ENCODE measurements at places on chromosomes 3 and 15.

- no peak for DNase-seq
Observed at GRCh38 chr15:97995881-97996603, 35.5 kb downstream of the ARRDC4 start.

DNA sequence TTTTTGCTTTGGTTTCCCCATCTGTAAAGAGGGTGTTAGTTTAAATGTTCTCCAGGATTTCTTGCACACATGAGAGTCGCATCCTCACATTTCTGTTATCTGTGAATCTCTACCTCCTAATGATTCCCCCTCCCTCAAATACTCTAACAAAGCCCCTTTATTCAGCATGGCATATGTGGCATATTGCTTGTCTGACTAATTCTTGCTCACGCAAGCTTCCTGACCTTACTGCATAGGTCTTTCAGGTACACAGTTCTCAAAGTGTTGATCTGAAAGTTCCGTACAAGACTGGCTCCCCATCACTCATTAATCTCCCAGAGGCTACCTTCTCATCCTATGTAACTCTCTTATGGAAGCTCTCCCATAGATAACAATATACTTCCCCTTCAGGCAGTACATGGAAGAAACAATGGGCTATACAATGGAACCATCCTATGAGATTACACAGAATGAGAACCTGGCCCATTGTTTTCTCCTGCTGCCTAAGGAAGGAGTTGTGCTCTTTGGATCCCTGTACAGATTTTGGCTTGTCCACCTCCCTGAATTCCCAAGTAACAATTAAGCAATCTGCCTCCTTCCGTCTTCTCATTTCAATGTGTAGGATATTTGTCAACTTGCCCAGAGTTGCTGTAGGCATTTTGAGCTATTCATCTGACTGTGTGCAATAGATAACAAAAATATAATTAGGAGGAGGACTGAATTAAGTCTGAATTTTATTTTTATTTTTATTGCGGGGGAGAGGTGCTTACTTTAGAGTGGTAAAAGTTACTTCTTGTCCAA, 51.0 kb downstream of the PPARG start:
- no peak for DNase-seq

- no peak for DNase-seq
Observed at GRCh38 chr3:191030929-191031328, 168.1 kb upstream of the OSTN start.

DNA sequence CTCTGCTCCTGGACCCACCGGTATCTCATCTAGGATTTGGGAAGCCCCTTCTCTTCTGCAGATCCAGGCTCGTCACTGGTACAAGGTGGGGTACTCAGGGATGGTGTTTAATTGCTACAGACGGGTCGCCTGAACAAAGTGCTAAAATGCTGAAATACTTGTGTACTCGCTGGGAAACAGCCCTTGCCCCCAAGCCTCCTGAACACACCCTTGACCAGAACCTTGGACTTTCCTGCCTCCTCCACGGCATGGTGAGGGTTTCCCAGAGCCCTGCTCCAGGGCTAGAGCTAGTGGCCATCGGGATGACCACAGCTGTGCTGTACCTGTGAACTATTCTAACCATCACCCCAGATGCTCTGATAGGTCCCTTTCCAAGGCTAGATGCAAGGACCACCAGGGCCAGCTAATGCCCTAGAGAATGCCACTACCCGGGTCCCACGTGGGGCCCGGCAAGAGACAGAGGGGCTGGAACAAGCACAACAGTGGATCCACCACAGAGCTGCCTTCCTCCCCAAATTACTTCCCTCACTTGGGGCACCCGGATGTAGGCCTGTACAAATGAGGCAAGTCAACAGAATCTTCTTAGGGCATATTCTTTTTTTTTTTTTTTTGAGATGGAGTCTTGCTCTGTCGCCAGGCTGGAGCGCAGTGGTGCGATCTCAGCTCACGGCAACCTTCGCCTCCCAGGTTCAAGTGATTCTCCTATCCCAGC, 267.3 kb downstream of the FOXP1 start:
- DNase-seq: no peak

DNA sequence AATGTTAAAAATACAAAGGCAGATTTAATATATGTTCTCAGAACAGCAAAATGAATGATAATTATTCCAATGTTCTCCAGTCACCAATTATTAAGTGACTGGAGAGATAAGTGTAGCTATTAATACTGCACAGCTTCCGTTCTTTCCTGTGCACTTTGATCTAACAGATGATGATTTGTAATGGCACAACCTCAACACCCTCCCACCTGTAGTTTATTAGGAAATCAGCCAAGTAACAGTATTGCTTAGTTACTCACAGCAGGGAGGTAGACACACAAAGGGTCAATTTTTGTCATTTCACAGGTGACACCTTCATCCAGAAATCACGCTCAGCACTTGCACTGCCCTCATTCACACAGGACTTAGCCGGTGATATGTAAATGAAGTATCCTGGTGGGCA, 688.1 kb downstream of the EPHA3 start:
- no peak for DNase-seq

DNA sequence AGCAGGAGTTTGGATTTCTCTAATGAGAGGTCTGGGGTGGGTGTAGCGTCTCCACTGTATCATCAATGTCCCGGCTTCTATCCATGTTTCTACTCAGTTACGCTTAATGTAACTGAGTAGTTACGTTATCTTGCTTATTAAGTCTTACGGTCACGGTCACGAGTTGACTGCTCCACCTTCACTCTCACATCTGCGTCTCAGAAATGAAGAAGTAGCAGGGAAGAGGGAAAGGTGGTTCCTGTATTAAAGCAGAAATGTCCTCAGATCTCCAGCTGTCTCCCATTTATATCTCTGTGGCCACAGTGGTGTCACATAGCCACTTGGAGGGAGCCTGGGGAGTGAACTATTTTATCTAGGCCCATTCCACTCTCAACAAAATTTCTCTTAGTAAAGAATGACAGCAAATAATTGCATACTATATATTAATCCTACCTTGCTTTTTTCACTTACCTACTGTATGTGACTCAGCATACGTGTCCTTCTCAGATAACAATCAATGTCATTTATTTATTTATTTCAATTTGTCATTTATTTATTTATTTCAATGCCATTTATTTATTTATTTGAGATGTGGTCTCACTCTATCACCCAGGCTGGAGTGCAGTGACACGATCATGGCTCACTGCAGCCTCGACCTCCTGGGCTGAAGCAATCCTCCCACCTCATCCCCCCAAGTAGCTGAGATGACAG, 39.7 kb upstream of the RNU6-1 start:
- DNase-seq: no peak

- no peak for DNase-seq
Observed at GRCh38 chr3:196440696-196441095, 8.5 kb upstream of the UBXN7 start.

DNA sequence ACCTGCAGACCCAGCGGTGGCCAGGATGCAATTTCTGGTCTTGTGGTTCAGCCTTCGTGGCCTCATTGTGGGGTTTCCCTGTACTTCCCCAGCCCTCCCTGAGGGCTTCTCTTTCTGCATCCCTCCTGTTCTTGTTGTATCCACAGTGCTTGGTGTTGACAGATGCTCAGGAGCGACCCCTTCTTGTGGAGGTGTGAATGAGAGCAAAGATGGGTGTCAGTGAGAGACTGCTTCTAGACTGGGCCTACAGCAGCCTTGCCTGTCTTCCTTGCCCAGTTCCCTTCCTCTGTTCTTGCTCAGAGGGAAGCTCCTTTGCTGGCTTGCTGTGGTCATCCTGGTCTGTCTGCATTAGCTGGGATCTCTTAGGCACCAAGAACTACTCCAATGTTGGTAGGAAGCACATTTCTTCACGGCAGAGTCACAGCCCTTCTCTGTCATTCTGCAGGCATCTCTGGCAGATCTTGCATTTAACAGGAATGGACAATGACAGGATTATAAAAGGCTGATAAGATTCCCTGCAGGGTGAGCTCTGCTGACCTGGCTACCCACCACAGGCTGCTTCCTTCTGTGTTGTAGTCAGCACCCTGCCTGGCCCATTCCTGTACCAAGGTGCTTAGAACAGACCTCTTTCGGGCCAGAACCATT, 317.8 kb upstream of the C2CD4B start:
- no peak for DNase-seq

DNA sequence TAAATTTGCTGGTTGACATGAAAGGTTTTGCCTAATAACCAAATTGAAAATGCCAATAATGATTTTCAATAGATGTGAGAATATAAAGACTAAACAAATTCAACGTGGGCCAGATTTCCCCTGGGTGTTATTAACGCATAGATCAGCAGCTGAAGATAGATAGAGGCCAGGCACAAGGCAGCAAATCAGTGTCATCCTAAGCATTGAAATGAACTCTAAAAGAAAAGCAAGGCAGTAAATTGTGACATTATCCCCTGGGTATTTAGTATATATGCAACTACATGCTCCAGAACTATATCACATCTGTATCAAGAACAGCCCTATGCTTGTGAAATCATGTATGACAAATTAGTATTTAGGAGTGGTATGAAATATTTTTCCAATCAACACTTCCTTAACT, 167.1 kb upstream of the EPHA3 start:
- no peak for DNase-seq

GRCh38 chr3:179506792-179507191, 55.5 kb upstream of the GNB4 start:
- DNase-seq: no peak

DNA sequence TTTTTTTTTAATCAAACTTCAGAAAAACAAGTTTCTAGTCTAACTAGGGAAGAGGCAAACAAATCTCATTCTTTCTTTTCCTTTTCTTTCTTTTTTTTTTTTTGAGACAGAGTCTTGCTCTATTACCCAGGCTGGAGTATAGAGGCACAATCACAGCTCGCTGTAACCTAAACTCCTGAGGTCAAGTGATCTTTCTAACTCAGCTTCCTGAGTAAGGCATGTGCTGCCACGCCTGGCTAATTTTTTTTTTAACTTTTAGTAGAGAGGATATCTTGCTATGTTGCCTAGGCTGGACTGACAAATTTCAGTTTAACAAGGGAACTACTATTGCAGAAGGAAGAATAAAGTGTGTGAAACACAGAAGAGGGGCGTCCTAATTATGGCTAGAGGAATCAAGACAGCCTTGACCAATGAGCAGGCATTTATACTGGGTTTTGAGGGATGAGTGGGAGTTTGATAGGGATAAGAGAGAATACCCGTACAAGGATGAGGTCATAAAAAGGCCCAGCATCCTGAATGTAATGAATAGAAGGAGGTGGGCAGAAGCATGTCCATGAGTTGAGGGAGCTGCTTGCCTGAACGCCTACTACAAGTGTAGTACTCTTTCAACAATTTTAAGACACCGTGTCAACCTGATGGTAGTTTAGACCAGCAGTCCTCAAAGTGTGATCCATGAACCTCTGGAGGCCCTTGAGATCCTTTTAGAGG, 6.7 kb upstream of the ZFAND6 start:
- DNase-seq: no peak

GRCh38 chr3:13451301-13451673, 28.8 kb upstream of the HDAC11 start:
- DNase-seq: no peak

DNA sequence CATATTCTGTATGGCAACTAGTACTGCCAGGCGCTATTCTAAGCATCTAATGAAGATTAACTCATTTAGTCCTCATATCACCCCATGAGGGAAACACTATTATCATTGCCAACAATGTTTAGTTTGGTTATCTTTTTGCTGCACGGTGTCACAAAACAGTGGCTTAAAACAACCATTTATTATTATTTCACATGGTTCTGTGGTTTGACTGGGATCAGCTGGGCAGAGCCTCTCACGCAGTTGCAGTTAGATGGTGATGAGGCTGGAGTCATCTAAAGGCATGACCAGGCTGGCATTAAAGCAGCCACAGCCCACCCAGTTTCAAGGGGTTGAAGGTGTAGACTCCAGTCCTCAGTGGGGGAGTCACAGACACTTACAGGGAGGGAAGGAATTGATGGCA, 32.8 kb upstream of the RASA2 start:
- no peak for DNase-seq

DNA sequence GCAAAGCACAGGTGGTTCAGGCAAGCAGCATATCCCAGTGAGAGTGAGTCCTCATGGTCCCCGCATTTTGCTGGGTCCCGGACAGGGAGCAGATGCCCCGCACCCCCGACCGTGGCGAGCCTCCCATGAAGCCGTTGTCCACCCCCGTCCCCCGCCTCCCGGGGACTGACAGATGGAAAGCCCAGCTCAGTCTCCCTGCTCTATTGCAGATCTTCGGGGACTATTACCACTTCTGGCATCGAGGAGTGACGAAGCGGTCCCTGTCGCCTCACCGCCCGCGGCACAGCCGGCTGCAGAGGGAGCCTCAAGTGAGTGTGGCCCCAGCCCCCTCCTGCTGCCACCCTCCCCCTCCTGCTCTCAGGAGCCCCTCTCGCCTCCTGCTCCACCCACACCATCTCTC, 7.7 kb downstream of the FURIN start:
- DNase-seq: no peak

GRCh38 chr3:134762016-134762415, 33.0 kb upstream of the EPHB1 start:
- no peak for DNase-seq

GRCh38 chr15:101394654-101395053, 94.9 kb downstream of the PCSK6 start:
- DNase-seq: no peak

DNA sequence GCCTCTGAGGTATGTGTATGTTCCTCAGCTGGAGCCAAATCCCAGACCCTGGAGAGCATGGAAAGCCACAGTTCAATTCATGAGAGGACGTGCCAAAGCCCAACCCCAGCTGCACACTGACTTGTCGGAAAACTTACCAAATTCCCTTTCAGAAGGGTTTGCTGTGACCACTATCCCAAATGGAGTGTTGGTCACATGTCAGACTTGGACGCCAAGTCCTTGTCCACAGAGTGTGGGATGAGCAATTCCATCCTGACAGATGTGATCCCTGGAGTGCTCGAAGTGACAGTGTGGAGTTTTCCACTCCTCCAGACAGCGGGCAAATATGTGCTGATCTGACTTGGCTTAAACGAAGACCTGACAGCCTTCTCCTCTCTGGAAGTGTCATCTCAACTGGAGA, 71.2 kb downstream of the RORA start:
- DNase-seq: no peak
